ENCODE measurements at places on chromosomes 2 and 18.

DNA sequence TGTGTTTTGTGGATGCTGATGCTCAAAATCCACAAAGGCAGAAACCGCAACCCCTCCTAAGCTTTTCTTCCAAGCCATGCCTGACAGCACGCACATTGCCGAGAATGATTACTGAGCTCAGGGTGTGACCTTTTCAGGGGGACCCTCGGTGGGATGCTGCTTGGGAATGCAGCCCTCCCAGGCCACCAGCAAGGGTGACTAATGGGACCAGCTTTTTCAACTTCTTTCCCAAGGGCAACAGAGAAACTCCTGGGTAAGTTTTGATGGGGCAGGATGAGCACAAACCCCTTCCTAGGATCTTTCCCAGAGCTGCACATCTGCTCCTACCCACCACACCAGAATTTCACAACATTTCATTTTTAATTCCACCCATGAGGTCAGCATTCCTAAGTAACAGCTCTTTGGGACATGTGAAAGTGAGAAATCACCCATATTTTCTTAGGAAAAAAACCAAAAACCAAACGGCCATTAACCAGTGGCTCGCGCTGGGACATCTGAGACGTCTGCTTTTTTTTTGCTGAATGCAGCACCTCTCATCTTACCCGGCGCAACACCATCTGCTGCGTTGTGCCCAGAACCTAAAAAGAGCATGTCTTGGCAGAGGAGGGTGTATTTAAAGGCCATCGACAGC lies 119.0 kb downstream of the ARL4C start:
- DNase-seq = no peak

- no peak for DNase-seq
Observed at GRCh38 chr18:36185901-36186460, 1.3 kb upstream of the MOCOS start.

- no peak for DNase-seq
Observed at GRCh38 chr18:27120246-27120645, 64.9 kb downstream of the CHST9 start.

- no peak for DNase-seq
Observed at GRCh38 chr2:157254041-157254440, 3.5 kb upstream of the GALNT5 start.

DNA sequence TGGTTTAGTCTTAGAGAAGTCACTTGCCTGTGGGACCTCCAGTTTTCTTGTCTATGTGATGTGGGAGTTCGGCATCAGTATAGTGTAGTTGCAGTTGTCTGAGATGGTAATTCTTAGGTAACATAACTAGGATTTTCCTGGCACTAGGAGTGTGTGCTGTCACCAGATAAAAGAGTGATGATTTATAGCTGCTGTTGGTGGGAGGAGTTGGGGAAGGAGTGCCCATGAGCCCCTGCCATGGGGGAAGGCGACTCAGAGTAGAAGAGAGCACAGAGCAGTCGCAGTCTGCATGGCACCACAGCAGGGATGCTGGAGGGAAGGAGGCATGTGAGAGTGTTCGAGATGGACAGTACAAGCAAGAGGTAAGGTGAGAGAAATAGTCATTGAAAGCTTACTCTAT lies 38.7 kb downstream of the ATP9B start:
- DNase-seq = no peak

- DNase-seq = no peak
Observed at GRCh38 chr2:174690026-174690425, 74.2 kb downstream of the CHRNA1 start.

GRCh38 chr2:102736110-102736409 lies 25.8 kb upstream of the TMEM182 start:
- no peak for DNase-seq
